CD4-positive, alpha-beta memory T cell (primary cell): ENCODE measurements at places on chromosomes 6 and 20. TPM values are rescaled to one million over a fixed set of nuclear protein-coding genes. Genes with fewer than 3 reads are reported as not detected.
A peak's percentile ranks its signal among the peaks of the same experiment; 100 is the strongest.

DNA sequence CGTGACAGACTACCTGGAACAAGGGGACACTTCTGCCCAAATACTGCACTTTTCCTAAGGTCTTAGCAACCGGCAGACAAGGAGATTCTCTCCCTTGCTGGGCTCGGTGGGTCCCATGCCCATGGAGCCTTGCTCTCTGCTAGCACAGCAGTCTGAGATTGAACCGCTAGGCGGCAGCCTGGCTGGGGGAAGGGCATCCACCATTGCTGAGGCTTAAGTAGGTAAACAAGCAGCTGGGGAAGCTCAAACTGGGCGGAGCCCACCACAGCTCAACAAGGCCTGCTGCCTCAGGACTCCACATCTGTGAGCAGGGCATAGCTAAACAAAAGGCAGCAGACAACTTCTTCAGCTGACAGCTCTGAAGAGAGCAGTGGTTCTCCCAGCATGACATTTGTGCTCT, 87.8 kb upstream of the ASCC3 start:
- no peaks in the 10 kb centered on the region for H3K4me1 ChIP-seq
- H3K4me3 ChIP-seq, result no peak overlapping the region
- H3K27me3 ChIP-seq, result no peaks in the 10 kb centered on the region
- no peak for DNase-seq
- H3K27ac ChIP-seq, result no peak overlapping the region
- H3K36me3 ChIP-seq, result no peaks in the 10 kb centered on the region

GRCh38 chr20:2163312-2163711, 61.7 kb downstream of the STK35 start:
- no peak overlapping the region for H3K4me3 ChIP-seq
- H3K4me1 ChIP-seq, result no peaks in the 10 kb centered on the region

DNA sequence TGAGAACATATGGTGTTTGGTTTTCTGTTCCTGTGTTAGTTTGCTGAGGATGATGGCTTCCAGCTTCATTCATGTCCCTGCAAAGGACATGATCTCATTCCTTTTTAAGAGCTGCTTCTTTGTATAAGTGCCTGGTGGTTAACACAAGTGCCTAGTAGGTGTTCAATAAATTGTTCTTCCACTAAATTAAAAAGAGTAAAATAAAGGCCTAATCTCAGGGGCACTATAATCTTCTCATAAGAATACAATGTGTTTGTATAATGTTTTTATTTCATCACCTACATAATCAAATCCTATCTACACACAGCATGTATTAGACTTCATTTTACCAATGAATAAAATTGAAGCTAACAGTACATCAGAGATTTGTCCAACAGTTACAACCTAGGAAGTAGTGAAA, 252.7 kb downstream of the KHDC1L start:
- H3K4me1 ChIP-seq, result no peaks in the 10 kb centered on the region
- H3K4me3 ChIP-seq, result no peak overlapping the region
- no peak overlapping the region for H3K27ac ChIP-seq
- no peaks in the 10 kb centered on the region for H3K36me3 ChIP-seq
- no peaks in the 10 kb centered on the region for H3K27me3 ChIP-seq
- no peak for DNase-seq

DNA sequence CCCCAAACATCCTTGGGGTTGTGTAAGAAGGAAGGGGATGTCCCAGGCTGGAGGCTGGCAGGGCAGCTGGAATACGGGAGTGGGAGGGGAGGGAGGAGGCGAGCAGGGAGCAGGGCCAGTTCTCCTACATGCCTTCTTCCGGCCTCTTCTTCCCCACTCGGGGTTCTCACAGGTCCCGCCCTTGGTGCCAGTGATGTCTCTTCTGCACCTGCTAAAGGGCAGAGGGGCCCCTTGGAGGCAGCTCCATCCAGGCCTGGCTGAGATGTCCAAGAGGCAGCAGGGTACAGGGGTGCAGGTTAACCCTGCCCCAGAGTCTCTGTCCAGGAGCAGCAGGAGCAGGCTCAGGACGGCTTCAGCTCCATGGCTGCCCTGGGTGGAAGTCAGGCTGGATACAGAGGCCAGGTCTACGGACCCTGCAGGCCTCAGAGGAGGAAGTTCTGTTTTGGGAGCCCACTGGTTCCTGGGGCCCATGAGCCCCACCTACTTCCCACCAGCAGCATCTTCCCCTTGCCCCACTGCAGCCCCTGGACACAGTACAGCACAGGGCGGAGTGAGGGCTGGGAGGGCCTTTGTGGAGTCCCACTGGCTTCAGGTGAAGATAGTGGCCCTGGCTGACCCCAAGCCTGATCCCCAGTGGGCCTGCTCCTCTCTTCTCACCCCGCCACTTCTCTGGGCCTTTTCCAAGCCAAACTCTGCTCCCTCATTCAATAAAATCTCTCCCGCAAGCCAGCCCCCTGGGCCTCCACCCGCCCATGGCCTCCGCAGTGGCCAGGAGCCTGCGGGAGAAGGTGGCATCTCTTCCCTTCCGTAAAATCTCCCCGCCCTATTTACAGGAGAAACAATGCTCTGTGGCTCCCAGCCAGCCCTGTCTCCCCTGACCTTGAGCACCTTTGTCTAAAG, 60.4 kb downstream of the YTHDF1 start:
- DNase-seq, result no peak
- no peak overlapping the region for H3K27ac ChIP-seq
- peaks cover 3% of the 10 kb centered on the region for H3K27me3 ChIP-seq
- no peaks in the 10 kb centered on the region for H3K4me1 ChIP-seq
- no peaks in the 10 kb centered on the region for H3K36me3 ChIP-seq

- no peak overlapping the region for H3K4me3 ChIP-seq
- no peak overlapping the region for H3K27ac ChIP-seq
- H3K4me1 ChIP-seq, result no peaks in the 10 kb centered on the region
- no peaks in the 10 kb centered on the region for H3K36me3 ChIP-seq
These were observed 281.6 kb upstream of the SULF2 start for GRCh38 chr20:48066851-48067250.

DNA sequence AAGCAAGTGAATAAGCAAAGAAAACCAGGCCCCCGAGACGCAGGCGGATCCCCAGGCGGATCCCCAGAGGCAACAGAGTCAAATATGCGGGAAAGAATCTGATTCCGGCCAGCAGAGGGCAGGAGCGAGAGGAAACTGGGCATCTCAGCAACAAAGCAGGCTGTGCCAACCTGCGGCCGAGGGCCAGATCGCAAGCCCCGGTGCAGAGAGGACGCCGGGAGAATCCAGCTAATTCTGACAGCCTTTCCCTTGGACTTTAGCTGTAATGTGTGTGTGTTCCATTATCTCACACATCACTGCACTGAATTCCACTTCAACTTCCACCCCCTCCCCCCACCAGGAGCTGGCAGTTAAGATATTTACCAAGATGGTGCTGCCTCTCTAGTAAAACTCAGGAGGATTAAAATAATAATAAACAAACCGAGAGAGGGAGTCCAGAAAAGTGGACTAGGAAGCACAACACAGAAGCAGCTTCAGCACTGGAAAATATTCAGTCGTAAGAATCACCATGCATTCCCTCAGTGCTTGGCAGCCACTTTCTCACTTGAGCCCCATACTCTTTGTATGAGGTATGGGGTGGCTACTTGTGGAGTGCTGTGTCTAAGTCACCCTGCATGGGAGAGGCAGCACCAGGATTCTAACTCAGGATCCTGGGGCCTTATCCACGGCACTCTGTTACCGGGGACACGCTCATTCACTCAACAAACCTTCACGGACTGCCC, 66.2 kb upstream of the SNX9 start:
- peaks cover 43% of the 10 kb centered on the region for H3K4me1 ChIP-seq
- peaks cover 5% of the 10 kb centered on the region for H3K27me3 ChIP-seq
- peak; percentile 76 for DNase-seq
- no peaks in the 10 kb centered on the region for H3K36me3 ChIP-seq
- H3K27ac ChIP-seq, result no peak overlapping the region

DNA sequence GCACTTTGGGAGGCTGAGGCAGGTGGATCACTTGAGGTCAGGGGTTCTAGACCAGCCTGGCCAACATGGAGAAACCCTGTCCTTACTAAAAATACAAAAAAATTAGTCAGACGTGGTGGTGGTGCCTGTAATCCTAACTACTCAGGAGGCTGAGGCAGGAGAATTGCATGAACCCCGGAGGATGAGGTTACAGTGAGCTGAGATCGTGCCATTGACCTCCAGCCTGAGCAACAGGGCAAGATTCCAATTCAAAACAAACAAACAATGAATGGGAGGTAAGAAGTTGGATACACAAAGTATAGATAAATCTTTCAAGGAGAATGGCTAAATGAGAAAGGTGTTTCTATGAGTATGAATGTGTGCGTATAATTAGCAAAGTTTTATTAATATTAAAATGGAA, 75.3 kb downstream of the REV3L start:
- H3K36me3 ChIP-seq, result peaks cover 10% of the 10 kb centered on the region
- H3K4me3 ChIP-seq, result no peak overlapping the region
- DNase-seq, result no peak
- no peaks in the 10 kb centered on the region for H3K27me3 ChIP-seq
- H3K27ac ChIP-seq, result no peak overlapping the region

Gene FAM83B
- not detected for total RNA-seq

Gene HLA-DRB5
- total RNA-seq, result 0.86 TPM

Gene GGTLC1
- not detected for total RNA-seq
